ENCODE measurements at places on chromosomes 5 and 9. TPM values are rescaled to one million over a fixed set of nuclear protein-coding genes. Genes with fewer than 3 reads are reported as not detected.

Gene WDR38
- total RNA-seq = not detected

Gene GFI1B
- not detected for total RNA-seq

Gene PCDHB7
- 7.6 TPM for total RNA-seq

Gene TMEM174
- not detected for total RNA-seq

Gene PCDHGB7
- 10.2 TPM for total RNA-seq

Gene ZDHHC11B
- total RNA-seq = 0.64 TPM

- H3K4me1 ChIP-seq = peaks cover 3% of the 10 kb centered on the region
- H3K36me3 ChIP-seq = no peaks in the 10 kb centered on the region
- H3K4me3 ChIP-seq = no peak overlapping the region
Measured at GRCh38 chr5:82384034-82384750, 106.0 kb upstream of the RPS23 start.

GRCh38 chr9:2664174-2665065, 42.8 kb downstream of the VLDLR start:
- DNase-seq = no peak
- no peak overlapping the region for H3K4me3 ChIP-seq
- H3K36me3 ChIP-seq = no peaks in the 10 kb centered on the region
- H3K27ac ChIP-seq = no peak overlapping the region
- no peaks in the 10 kb centered on the region for H3K27me3 ChIP-seq

- no peaks in the 10 kb centered on the region for H3K36me3 ChIP-seq
- no peak overlapping the region for H3K4me3 ChIP-seq
- DNase-seq = peak; percentile 65
- peak overlapping the region; percentile 19 for H3K27ac ChIP-seq
- H3K4me1 ChIP-seq = peaks cover 10% of the 10 kb centered on the region
Measured at GRCh38 chr5:159510282-159510681, 180.0 kb upstream of the IL12B start.

- no peak for DNase-seq
- H3K27ac ChIP-seq = no peak overlapping the region
- no peaks in the 10 kb centered on the region for H3K36me3 ChIP-seq
- H3K4me1 ChIP-seq = no peaks in the 10 kb centered on the region
Measured at GRCh38 chr5:98734646-98735045, 38.8 kb upstream of the RGMB start.

DNA sequence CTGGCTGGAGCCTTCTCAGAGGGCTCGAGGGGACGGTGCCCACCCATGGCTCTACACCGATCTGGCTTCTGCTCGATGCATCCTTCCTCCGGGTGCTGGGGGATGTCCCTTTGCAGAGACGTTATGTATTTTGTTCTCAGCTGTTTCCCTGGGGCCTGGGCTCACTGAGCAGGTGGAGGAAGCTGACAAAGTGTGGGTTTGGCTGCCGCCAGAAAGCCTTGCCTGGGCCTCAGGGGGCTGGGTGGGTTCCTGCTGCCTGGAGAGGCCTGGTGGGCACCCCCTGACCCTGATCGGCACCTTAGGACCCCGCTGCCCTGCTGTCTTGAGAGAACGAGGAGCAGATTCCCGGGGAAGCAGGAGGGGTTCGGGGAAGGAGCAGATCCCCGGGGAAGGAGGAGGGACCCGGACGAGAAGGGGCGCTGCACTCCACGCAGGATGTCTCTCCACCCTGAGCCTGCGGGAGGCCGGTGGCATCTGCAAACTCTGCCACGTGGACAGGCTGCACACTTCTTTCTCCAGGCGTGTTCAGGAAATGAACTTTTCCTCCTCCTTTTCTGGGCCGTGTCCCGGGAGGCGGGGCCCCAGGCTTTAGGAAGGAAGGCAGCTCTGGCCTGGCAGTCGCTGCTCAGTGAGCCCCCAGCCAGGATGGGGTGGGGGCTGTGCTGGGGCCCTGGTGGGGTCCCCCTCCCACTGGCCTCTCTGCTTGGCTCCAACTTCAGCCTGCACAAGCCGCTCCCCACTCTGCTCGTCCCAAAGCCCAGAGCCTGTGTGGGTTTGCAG, 148.9 kb downstream of the RXRA start:
- peak overlapping the region; percentile 2 for H3K4me3 ChIP-seq
- H3K27me3 ChIP-seq = no peaks in the 10 kb centered on the region
- H3K4me1 ChIP-seq = peaks cover 43% of the 10 kb centered on the region

GRCh38 chr9:137590469-137591383, at the start of gene ZMYND19:
ZMYND19 (minus strand) TSS chr9:137590512; CDS start chr9:137590263, 249 bp downstream.
- peak within 1 kb of the TSS; percentile 76 for H3K4me3 ChIP-seq
- peaks cover 14% of the 10 kb centered on the region for H3K4me1 ChIP-seq
- no peaks in the 10 kb centered on the region for H3K27me3 ChIP-seq
- H3K27ac ChIP-seq = peak within 1 kb of the TSS; percentile 60

- H3K4me3 ChIP-seq = no peak overlapping the region
- H3K27me3 ChIP-seq = no peaks in the 10 kb centered on the region
- H3K36me3 ChIP-seq = no peaks in the 10 kb centered on the region
Measured at GRCh38 chr5:77928776-77929300, 152.7 kb upstream of the TBCA start.

- DNase-seq = no peak
- H3K27ac ChIP-seq = no peak overlapping the region
- no peaks in the 10 kb centered on the region for H3K36me3 ChIP-seq
- no peaks in the 10 kb centered on the region for H3K27me3 ChIP-seq
- H3K4me3 ChIP-seq = no peak overlapping the region
- H3K4me1 ChIP-seq = no peaks in the 10 kb centered on the region
Measured at GRCh38 chr9:28528049-28528448, 954.8 kb upstream of the C9orf72 start.

- DNase-seq = no peak
- no peak overlapping the region for H3K27ac ChIP-seq
- no peaks in the 10 kb centered on the region for H3K4me1 ChIP-seq
- no peaks in the 10 kb centered on the region for H3K27me3 ChIP-seq
Measured at GRCh38 chr5:155783246-155783645, 543.7 kb upstream of the SGCD start.

DNA sequence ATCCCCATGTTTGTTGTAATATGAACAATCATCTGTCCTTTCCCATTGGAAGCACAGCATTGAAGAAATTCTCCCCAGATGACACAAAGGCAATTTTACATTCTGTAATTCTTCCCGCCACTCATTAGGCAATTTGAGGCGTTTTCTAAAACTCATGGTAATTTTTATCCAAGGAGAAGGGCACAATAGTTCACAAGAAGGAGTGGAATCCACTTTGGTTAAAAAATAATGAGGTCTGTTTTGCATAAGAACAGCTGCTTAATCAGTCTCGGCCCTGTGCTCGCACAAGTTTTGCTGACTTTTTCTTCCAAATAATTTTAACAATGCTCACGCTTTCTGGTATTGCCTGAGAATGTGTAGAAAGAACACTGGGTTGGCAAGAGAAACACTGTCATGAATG, 94.0 kb downstream of the CAVIN4 start:
- H3K36me3 ChIP-seq = no peaks in the 10 kb centered on the region
- DNase-seq = no peak
- H3K27me3 ChIP-seq = no peaks in the 10 kb centered on the region
- no peak overlapping the region for H3K27ac ChIP-seq
- no peak overlapping the region for H3K4me3 ChIP-seq
- H3K4me1 ChIP-seq = no peaks in the 10 kb centered on the region

DNA sequence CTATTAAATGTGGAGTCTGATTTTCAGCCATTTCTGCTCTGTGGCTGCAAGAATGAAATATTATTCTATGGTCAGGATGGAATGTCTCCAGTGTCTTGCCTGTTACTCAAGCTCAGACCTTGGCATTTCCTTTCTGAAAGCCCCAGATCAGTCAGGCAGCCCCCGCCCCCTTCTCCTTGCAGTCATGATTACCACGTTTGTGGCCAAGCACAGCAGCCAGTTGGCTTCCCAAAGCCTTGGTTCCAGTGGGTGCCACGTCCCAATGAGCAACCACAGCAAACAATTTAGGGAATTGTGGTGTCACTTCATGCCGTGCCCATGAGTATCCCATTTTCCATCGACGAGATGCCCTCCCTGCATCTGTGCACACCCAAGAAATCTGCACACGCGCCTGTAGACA, 9.7 kb upstream of the OBP2A start:
- no peaks in the 10 kb centered on the region for H3K36me3 ChIP-seq
- peak; percentile 41 for DNase-seq
- no peaks in the 10 kb centered on the region for H3K27me3 ChIP-seq
- H3K27ac ChIP-seq = no peak overlapping the region
- no peak overlapping the region for H3K4me3 ChIP-seq

GRCh38 chr5:74738406-74738805, 28.5 kb downstream of the GFM2 start:
- no peaks in the 10 kb centered on the region for H3K4me1 ChIP-seq
- H3K4me3 ChIP-seq = no peak overlapping the region
- no peak for DNase-seq
- no peaks in the 10 kb centered on the region for H3K27me3 ChIP-seq

- no peaks in the 10 kb centered on the region for H3K4me1 ChIP-seq
- DNase-seq = no peak
- H3K27me3 ChIP-seq = no peaks in the 10 kb centered on the region
- H3K36me3 ChIP-seq = no peaks in the 10 kb centered on the region
- no peak overlapping the region for H3K4me3 ChIP-seq
Measured at GRCh38 chr5:136070486-136071285, 41.9 kb downstream of the TGFBI start.

DNA sequence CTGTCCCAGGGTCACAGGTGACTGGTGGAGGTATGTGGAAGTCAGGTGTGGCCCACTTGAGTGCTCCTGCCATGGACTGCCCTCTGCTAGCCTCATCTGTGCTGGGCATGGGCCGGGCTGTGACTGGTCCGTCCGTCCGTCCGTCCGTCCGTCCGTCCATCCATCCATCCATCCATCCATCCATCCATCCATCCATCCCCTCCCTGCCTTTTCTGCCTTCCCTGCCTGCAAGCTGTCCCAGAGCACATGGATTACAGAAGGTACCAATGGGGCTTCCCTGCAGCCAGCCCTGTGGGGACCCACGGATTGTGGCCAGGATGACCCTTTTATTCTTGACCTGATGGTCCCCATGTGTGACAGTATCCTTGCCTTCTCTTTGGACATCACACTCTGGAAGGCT, 92.5 kb downstream of the MACROH2A1 start:
- H3K27me3 ChIP-seq = no peaks in the 10 kb centered on the region
- peak; percentile 37 for DNase-seq
- H3K27ac ChIP-seq = no peak overlapping the region
- H3K4me1 ChIP-seq = no peaks in the 10 kb centered on the region

GRCh38 chr5:181204826-181205760, at the start of gene TRIM7:
TRIM7 (minus strand) TSS chr5:181205196; CDS start chr5:181205110, 86 bp downstream.
- H3K36me3 ChIP-seq = no peaks in the 10 kb centered on the region
- H3K27me3 ChIP-seq = no peaks in the 10 kb centered on the region
- H3K4me1 ChIP-seq = peaks cover 4% of the 10 kb centered on the region
- DNase-seq = peak; percentile 83

- no peak for DNase-seq
- no peaks in the 10 kb centered on the region for H3K36me3 ChIP-seq
- no peak overlapping the region for H3K27ac ChIP-seq
- H3K4me3 ChIP-seq = no peak overlapping the region
- no peaks in the 10 kb centered on the region for H3K4me1 ChIP-seq
Measured at GRCh38 chr5:16492398-16493140, 27.0 kb upstream of the ZNF622 start.

DNA sequence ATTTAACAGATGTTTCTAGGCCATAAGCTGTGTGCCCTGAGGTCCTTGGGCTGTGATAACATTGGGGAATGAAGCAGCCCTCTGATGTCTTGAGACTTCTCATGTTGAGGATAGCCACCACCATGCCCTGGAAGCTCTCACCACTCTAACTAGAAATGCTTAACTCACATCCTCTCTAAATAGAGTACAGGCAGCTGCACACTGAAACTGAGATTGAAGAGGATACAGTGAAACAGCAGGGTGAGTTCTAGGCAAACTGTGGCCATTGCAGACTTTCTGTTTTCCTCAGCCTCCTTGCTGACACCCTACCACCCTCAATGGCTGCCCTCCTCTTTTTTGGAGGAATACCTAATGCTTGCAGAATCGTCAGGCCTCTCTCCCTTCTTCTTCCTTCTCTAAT, 22.4 kb downstream of the UTP15 start:
- no peaks in the 10 kb centered on the region for H3K4me1 ChIP-seq
- no peaks in the 10 kb centered on the region for H3K27me3 ChIP-seq
- H3K27ac ChIP-seq = no peak overlapping the region
- DNase-seq = no peak
- H3K36me3 ChIP-seq = no peaks in the 10 kb centered on the region

DNA sequence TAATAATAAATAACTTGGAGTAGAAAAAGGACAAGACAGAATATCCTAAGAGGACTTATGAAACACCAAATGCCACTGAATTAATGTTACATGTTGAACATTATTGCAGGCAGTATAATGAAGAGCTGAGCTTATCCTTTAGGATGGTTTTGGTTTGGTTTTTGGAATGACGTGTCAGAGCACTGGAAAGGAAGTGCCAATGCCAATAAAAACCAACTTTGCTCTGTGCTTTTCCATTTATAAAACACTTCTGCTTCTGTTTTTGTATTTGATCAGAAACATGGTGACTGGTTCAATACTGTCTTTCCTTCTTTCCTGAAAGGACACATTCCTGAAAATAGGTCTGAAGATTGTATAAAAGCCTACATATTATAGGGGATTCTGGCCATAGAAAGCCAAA, 4.2 kb downstream of the MEGF10 start:
- no peak for DNase-seq
- H3K36me3 ChIP-seq = no peaks in the 10 kb centered on the region
- no peaks in the 10 kb centered on the region for H3K27me3 ChIP-seq
- no peak overlapping the region for H3K27ac ChIP-seq
- H3K4me1 ChIP-seq = no peaks in the 10 kb centered on the region

- no peaks in the 10 kb centered on the region for H3K36me3 ChIP-seq
- H3K4me1 ChIP-seq = no peaks in the 10 kb centered on the region
- no peak overlapping the region for H3K4me3 ChIP-seq
- H3K27me3 ChIP-seq = no peaks in the 10 kb centered on the region
- no peak overlapping the region for H3K27ac ChIP-seq
Measured at GRCh38 chr9:70525519-70525918, 111.1 kb upstream of the KLF9 start.

- no peaks in the 10 kb centered on the region for H3K27me3 ChIP-seq
- no peak overlapping the region for H3K27ac ChIP-seq
- no peaks in the 10 kb centered on the region for H3K36me3 ChIP-seq
- H3K4me3 ChIP-seq = no peak overlapping the region
Measured at GRCh38 chr9:80407220-80407619, 835.5 kb downstream of the TLE4 start.

All from ascending aorta (tissue), 2 donors.